NCI-H2107 (cell line): ENCODE measurements at places on chromosomes 3 and 15.

- DNase-seq = no peak
Measured at GRCh38 chr3:14991818-14992612, 44.6 kb downstream of the NR2C2 start.

GRCh38 chr3:12662593-12663400 is 1.1 kb downstream of the RAF1 start:
- no peak for DNase-seq

DNA sequence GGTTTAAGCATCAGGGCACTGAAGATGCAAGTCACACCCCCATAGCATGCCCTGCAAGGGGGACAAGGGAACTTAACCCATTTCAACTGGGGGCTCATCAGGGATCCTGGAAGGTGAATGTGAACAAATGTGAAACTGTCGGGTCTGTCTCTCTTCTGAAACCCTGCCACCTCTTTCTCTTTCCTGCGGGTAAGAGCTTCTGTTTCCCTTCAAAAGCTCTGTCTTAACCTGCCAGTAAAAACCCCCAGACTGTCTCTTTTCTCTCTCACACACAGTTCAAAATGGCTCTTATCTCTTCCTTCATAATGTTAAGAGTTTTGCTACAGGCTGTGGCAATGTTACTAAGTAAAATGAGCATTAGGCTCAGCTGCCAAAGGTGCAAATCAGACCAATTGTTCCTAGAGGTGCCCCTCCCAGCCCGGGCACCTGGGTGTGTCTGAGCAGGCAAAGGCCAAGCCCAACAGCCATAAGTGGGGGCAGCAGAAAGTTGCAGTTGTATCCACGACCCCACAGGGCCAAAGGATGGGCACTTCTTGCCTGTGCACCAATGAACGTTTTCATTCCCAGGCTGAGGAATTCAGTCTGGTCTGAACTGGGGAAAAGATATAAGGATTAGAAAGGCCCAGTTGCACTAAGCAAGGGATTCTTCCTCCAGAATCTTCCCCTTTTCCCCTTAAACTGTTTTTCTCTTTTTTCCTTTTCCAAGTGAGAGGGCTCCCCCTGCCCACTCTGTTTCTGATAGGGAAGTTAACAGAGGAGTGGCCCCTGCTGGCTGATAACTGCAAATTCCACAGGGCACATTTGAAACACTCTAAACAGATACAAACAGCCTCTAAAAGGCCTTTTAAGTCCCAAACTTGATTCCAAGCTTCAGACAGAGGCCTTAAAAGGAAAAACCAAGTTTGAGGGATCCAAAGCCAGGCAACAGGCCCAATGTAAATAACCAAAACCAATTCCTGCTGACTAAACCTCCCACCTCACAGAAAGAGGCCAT is 113.8 kb upstream of the EPHA6 start:
- DNase-seq = no peak

DNA sequence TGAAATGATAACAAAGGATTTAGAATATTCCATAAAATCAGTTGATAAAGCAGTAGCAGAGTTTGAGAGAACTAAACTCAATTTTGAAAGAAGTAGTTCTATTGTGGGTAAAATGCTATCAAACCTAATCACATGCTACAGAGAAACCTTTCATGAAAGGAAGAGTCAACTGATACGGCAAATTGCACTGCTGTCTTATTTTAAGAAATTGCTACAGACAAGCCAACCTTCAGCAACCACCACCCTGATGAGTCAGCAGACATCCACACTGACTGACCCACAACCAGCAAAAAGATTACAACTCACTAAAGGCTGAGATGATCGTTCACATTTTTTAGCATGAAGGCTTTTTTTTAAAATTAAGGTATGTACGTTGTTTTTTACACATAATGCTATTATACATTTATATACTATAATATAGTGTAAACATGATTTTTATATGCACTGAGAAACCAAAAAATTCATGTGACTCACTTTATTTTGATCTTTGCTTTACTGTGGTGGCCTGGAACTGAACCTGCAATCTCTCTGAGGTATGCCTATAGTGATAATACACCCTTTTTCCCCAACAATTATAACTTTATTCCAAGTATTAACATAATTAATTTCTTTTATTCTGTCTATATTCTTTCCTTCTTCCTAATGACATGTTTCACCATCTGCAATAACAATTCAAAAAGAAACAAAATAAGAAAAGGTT is 109.9 kb downstream of the TBC1D5 start:
- DNase-seq = no peak

DNA sequence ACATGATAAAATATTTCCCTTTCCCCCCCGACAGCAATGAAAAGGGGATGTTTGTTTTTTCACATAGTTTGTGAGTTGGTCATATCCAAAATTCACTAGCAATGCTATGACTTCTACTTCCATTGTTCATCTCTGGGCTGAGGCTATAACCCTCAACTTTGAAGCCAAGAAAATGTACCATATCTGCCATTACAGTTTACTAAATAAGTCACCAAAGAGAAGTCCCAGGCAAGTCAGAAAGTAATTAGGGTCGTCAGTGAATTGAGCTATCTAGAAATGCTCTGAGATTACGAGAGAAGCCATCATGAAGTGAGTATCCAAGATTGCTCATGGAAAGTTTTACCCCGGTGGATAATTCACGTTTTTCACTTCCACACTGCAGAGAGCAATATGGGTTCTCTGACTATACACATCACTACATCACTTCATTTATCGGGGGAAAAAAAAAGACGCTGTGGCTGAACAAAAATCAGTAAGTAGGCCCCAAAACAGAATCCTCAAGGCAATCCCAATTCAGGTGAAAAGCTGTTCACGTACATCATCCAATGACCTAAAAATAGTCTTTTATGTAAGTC is 1.4 kb downstream of the PEAK1 start:
- no peak for DNase-seq

DNA sequence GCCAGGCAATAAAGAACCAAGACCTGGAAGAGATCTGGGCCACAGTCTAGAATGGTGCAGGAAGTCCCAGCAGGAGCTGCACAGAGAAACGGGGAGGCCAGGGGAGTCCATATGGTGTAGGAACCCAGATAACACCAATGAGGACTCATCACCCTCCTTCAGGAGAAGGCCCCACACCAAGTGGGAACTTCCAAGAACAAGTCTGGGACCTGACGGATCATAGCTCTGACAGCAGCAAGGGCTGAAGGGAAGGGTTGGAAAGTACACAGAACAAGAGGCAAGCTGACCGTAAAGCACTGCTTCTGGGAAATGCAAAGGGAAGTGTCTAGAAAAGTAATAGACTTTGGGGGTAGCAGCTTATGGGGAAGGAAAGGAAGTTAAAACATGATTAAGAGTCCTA is 34.5 kb downstream of the ANO10 start:
- no peak for DNase-seq

- DNase-seq = no peak
Measured at GRCh38 chr3:189488241-189488767, 142.9 kb upstream of the TP63 start.

DNA sequence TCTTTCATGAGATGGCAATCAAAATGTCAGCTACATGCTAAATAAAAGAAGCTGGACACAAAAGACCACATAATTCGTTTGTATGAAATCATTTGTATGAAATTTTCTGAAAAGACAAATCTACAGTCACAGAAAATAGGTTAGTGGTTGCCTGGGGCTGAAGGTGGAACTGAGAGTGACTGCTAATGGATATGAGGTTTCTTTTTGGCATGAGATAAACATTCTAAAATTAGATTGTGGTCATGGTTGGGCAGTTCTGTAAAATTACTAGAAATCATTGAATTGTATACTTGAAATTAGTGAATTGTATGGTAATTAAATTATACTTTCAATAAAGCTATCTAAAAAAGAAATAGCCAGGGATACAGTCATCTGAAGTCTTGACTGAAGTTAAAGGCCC is 2.7 kb upstream of the DMXL2 start:
- DNase-seq = no peak

DNA sequence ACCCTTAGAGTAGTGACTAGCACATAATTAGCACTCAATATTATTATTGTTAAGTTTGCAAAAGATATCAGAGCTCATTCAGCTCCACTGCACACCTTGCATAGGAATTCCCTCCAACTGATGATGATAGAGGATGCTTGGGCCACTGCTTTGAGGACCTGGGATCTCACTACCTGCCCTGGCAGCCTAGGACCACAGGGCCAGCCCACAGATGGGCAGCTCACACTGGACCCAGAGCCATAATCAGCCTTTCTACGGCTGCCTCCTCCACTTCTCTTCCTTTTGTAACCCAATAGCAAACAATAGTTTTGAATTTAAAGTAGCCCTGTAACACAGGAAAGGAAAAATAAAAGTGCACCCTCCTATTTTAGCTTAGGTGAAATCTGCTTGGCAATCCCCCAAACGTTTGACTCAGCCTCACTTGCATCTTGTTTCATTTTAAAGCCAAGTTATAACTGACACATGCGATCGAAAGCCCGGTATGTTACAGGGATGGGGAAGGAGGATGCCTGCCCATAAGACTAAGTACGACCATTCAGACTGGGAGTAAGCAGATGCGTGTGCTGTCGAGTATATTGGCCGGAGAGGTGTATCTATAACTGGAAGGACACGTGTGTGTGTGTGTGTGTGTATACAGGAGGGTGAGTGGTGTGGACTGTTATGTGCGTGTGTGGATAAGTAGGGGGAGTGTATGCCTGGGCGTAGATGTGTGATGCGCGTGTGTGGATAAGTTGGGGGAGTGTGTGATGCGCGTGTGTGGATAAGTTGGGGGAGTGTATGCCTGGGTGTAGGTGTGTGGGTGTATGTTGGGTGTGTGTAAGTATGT is 65.9 kb downstream of the CPN2 start:
- DNase-seq = no peak

DNA sequence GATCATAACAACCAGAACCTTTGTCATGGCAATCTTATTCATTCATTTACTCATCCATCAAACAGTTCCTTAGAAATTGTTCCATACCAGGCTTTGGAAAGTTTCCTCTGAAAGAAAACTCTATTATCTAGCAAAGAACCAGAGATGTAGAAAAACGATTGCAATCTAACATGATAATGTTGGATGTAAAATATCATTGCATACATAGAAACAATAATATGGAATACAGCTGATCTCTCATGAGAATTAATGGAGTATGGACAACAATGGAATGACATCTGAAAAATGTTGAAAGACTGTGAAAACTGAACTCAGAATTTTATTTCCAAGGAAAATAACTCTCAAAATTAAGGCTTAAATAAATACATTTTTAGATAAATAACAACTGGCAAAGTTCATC is 665.4 kb downstream of the NLGN1 start:
- DNase-seq = no peak

GRCh38 chr3:53597136-53597915 is 102.9 kb downstream of the CACNA1D start:
- no peak for DNase-seq

DNA sequence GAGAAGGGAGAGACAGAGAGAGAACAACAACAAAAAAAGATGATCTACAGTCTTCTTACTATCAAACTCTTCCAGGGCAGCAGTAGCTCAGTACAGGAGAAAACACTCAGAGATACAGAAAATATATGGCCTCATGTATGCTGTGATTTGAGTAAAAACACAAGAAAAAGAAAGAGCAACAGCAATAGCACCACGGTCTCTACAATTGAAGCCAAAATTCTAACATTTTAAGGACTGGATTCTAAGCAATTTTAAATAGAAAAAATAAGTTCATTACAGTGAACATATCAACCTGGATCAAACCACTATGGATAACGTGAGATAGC is 43.5 kb upstream of the ALCAM start:
- no peak for DNase-seq
